ENCODE measurements at places on chromosomes 1 and 21.
A peak's percentile ranks its signal among the peaks of the same experiment; 100 is the strongest.

DNA sequence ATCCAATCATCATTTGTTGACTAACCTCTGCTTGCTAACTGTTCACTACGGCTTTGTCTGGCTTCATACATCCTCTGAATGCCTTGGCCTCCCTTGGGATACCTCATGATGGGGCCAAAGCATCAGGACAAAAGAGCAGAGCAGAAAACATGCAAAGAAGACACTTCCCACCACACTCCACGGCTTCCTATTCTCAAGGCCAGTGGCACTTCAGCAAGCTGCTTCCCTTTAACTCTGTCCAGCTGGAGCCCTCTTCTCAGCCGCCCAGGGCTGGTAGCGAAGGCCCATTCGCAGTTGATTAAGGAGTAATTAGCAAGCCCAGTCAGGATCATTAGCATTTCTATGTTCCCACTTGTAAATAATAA lies 224.3 kb upstream of the FGGY start:
- no peak for DNase-seq

DNA sequence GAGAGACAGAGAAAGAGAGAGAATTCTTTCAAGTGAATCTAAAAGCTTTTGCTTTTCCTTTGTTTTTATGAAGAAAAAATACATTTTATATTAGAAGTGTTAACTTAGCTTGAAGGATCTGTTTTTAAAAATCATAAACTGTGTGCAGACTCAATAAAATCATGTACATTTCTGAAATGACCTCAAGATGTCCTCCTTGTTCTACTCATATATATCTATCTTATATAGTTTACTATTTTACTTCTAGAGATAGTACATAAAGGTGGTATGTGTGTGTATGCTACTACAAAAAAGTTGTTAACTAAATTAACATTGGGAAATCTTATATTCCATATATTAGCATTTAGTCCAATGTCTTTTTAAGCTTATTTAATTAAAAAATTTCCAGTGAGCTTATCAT lies 117.6 kb downstream of the PTPRC start:
- DNase-seq = peak; percentile 5

- no peak for DNase-seq
Measured at GRCh38 chr1:237913345-237913744, 22.6 kb upstream of the ZP4 start.

DNA sequence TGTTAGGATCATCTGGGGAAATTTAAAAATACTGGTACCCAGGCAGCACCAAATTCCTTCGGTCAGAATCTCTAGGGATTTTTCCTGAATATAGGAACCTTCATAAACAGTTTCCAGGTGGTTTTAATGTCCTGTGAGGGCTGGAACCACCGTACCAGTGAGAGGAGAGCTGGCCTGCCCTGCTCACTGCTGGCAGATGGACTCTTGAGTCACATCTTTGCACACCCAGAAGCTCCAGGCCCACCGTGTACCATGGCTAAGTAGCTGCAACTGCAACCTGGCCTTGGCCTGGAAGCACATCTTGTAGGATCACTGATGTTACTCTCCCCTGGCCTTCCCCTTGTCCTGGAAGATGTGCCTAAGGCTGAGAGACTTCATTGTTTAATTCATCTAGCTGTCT lies 181.5 kb downstream of the DISC1 start:
- DNase-seq = no peak

DNA sequence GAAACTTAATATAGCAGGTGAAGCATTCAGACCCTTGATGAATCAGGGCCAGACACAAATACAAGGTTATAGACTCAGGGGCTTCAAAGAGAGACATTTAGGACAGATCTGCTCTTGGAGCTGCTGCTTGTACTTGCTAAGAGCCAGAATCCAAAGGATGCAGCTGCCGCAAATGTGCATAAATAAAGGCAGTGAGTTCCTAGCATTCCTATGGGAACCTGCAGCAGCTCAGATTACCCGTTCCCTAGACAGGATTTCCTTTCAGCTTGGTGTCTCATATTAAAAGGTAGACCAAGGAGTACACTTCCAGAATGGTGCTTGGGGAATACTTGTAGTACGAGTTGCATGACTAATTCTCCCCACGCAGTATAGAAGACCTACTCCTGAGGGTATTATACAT lies 9.7 kb upstream of the LRRC53 start:
- DNase-seq = no peak

- DNase-seq = no peak
Measured at GRCh38 chr1:157773493-157774350, 3.2 kb downstream of the FCRL2 start.

GRCh38 chr21:42003051-42003461 lies 7.1 kb downstream of the ZBTB21 start:
- DNase-seq = no peak

DNA sequence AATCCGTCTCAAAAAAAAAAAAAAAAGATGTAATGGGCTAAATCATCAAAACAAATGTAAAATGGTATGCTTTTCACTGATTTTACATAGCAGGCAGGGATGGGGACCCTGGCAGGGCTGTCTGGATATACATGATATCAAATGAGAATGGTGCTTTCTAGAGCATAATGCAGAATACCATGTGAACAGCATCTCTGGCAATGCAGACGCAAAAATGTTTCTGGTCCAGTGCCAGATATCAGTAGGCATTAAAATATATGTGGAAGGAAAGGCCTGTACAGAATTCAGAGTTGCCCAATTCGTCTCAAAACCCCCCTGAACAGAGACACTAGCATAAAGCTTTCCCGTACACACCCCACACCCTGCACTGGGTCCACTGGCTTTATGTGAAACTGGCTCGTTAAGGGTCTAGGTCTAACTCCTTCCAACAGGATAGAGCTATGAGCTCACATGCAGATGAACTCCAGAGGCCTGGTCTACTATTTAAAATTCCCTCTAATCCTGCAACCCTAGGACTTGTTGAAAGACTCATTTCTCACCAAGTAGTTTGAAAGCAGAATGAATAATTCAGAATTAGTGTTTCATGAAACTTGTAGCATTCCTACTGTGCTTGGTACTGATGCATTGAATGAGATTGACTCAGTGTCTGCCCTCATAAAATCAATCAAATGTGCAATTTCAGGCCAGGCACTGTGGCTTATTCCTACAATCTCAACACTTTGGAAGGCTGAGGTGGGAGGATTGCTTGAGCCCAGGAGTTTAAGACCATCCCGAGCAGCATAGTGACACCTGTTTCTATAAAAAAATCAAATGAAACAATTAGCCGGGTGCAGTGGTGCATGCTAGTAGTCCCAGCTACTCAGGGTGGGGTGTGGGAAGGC lies 2.6 kb upstream of the MYSM1 start:
- DNase-seq = no peak

DNA sequence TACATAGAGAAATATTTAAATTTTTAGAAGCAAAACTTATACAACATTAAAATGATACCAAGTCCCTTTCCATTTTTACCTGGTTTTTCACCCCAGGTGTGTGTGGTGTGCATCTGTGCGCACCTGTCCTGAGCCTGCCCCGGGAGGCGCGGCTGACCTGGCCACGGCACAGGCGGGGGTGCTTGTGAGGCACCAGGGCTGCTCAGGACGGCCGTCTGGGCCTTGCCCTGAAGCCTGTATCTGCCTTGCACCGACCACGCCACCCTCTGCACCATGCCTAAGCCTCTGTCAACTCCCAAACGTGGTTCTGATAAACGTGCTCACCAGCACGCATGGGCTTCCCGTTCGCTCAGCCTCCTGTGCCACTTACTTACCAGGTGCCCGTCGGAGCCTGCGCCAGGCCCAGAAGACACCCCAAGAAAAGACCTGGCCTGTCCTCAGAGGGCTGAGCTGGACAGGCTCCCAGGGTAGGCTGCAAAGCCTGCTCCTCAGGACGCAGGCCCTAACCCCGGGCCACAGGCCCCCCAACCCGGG lies 20.9 kb downstream of the PANK4 start:
- no peak for DNase-seq

- DNase-seq = peak; percentile 68
Measured at GRCh38 chr1:42146626-42147320, 6.4 kb upstream of the GUCA2B start.

GRCh38 chr1:192627901-192628300 lies 8.0 kb upstream of the RGS13 start:
- no peak for DNase-seq

DNA sequence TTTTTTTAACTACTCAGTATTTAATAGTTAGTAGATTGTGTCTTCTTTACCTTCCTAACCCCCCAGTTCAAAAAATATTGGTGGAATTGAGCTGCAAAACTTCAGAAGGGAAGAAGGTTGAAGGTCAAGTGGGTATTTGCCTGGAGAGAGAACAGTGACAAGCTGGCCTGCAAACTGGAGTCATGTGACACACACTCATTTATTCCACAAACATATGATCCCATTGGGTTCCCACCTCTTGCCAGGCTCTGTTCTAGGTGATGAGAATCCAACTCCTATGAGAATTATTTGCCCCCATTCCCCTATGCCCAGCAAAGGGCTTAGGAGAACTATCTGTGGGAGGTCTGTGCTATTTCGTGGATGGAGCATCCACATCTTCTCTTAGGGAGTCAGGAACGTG lies 3.5 kb upstream of the PEF1 start:
- DNase-seq = no peak

GRCh38 chr1:202143768-202144401 lies 652 bp downstream of the ARL8A start:
- DNase-seq = no peak

- DNase-seq = no peak
Measured at GRCh38 chr1:212119397-212119837, 83.9 kb downstream of the DTL start.

GRCh38 chr1:88237058-88237457 lies 447.0 kb upstream of the PKN2 start:
- no peak for DNase-seq

DNA sequence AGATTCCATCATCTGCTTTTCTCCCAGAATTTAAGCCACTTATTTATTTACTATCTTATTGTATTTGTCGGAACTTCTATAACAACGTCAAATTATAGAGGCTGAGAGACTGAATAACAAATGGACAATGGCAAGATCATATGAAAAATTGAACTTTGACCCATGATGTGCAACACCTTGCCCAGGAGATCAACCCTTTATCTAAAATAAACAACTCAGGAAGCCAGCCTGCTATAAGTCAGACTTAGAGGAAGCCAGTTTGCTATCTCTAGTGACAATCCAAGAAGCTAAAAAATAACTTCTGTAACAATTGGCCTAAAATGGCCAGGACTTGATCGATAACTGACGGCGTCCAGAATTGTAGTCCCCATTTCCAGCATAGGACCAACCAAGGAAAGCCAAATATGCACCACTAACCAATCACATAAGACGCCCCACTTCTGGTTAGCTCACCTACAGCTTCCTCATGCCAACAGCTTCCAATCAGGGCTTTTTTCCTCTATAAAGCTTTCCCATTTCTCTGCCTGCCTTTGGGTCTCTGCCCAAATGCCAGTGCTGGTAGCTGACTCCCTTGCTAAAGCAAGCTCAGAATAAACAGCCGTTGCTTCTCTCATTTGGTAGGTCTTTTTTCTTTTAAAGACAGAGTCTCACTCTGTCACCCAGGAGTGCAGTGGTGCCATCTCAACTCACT lies 28.5 kb downstream of the ANP32E start:
- no peak for DNase-seq

DNA sequence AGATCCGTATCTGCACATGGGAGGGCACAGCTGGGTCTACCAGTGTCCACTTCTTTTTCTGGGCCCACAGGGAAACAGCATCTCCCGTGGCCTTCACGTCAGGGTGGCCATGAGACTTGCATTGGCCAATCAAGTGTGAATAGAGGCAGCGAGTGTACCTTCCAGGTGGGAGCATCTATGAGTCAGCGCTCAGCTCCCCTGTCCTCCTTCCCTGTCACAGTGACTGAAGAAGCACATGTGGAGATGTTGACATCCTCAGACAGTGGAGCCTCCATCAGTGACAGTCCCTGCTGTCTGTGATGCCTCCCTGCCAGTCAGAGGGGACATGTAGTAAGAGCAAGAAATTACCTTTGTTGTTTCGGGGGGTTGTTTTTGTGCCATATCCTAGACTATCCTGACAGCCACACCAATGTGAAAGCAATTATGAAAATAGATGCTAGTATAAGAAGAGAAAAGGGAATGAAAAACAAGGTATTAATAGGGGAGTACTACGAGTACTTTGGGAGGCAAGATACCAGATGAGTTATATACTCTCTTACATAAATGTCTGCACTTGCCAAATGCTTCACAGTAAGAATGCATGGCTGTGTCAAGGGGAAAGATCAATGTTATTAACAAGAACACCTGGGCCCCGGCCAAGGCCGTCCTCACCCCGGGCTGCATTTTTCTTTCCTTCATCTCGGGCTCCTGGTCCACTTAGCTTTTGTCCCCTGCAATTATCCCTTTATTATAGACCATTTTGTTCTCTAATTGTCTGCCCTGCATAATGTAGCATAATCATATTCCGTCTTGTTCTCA lies 86.0 kb downstream of the MATN1 start:
- DNase-seq = no peak

GRCh38 chr1:49630156-49630555 lies 393.6 kb downstream of the AGBL4 start:
- DNase-seq = no peak

DNA sequence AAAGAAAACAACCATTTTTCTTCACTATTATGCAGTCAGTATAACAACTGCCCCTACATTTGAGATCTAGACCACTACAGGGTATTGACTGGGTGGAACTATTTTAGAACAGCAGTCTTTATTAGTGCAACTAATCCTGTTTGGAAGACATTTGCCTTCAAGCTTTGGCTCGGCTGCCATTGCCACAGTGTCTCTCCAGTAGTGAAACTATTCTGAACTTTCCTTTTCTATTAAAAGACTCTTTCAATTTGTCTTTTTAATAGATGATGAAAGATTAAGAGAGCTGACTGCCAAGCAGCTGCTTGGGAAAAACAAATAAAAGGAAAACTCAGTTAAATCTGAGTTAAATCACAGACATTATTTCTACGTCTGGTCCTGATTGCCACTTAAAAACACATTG lies 49.3 kb downstream of the LPGAT1 start:
- no peak for DNase-seq

GRCh38 chr1:161722406-161722805 lies 1.1 kb downstream of the FCRLB start:
- DNase-seq = no peak

GRCh38 chr1:80891871-80892270 lies 908.9 kb upstream of the ADGRL2 start:
- no peak for DNase-seq

DNA sequence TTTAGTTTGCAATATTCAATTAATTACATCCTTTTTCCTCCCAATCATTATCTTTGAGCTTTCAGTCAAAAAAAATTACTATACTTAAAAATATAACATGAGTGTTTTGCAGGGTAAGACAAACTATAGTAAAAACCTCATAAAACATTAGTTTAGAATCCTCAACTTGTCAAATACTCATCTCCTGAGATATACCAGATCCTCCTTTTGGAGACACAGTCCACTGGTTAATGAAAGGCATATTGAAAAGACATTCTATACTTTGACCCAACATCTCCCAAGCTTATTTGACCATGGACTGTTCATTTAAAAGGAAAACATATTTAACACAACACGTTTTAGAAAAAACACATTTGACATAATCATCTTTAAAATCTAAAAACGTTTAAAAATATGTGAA lies 52.8 kb downstream of the NRIP1 start:
- DNase-seq = no peak

GRCh38 chr1:190479516-190479915 lies 1.9 kb upstream of the BRINP3 start:
- peak; percentile 1 for DNase-seq

- DNase-seq = no peak
Measured at GRCh38 chr1:67609577-67610341, 75.2 kb upstream of the GADD45A start.

Measured in NCI-H526 treated with DMSO at 0.1 percent for 48 hours (cell line).